ENCODE measurements at places on chromosomes 12 and 14.

DNA sequence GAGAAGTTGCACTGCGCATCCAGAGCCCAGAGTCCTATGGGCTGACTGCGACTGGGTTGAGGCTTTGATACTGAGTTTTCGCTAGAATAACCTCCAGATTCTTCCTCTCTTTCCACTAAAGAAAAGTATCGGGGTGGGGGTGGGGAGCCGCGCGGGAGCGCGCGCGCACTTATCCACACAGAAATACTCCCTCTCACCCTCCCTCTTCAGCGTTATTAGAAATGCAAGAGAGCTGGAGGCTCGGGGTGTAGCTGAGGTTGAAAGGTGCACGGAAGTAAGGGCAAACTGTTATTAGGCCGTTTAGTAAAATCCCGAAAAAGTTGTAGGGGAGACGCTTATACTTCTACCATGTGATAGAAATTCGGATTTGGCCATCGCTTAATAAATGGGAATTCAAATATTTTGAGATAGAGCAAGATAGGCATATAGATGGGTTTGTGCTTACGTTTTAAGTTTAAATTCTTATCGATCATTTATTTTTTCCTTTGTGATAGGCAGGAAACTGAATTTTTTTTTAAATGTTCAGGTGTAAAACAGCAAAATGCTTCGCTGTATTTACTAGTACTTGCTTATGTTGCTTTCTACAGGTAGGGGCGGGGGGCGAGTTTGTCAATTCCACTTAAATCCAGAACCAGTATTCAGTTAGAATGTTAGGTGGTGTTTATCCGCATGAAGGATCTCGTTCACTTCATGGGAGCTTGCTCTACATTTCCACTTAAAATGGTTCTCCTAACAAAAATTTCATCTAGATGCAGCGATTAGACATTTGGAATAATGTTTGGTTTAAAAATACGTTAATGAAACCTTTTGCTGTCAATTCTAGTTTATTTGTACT lies 1.1 kb downstream of the ARHGAP5 start:
- no peak for DNase-seq

DNA sequence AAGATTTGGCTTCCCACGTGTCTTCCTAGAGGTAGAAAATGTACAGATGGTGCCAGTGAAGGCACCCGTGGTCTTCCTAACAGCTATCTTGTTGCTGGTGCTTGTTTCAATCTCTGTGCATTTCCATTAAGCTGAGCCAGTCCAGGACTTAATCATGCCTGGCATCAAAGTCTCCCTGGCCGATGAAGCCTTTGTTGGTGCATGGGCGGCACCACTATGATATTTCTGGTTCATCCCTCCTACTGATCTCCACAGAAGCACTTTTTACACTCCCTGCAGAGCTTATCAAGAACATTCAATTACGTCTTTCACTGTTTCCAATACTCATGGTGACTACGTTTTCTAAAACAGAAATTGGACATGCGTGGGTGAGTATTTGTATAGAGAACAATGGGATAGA lies 128.4 kb downstream of the TTC8 start:
- no peak for DNase-seq

DNA sequence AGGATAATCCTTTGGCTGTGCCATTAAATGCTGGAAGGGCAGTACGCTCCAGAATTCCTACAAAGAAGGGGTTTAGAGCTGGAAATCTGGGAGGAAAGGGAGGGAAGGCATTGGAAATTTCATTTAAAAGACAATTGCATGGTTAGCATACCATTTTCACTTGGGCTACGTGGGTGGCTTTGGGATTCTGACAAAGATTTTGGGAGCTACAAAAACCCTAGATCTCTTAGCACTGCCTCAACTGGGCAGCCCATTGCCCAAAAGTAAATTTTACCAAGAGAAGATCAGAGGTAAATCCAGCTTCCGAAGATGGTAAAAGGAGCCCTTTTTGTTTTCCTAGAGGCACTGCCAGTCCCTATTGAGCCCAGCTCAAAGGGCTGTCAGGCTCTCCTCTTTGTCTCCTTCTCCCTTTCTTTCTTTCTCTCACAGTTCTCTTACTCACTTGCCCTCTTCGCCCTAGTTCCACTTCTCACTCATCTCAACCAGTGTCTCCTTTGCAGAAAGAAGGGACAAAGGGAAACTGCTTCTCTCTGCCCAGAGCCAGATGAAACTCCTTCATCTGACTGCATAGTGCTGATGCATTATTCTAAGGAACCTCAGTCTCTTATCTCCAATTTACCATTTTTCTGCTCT lies 125.4 kb upstream of the PLEKHA5 start:
- DNase-seq = no peak

- DNase-seq = no peak
Observed at GRCh38 chr12:46534327-46534840, 161.8 kb upstream of the SLC38A2 start.

DNA sequence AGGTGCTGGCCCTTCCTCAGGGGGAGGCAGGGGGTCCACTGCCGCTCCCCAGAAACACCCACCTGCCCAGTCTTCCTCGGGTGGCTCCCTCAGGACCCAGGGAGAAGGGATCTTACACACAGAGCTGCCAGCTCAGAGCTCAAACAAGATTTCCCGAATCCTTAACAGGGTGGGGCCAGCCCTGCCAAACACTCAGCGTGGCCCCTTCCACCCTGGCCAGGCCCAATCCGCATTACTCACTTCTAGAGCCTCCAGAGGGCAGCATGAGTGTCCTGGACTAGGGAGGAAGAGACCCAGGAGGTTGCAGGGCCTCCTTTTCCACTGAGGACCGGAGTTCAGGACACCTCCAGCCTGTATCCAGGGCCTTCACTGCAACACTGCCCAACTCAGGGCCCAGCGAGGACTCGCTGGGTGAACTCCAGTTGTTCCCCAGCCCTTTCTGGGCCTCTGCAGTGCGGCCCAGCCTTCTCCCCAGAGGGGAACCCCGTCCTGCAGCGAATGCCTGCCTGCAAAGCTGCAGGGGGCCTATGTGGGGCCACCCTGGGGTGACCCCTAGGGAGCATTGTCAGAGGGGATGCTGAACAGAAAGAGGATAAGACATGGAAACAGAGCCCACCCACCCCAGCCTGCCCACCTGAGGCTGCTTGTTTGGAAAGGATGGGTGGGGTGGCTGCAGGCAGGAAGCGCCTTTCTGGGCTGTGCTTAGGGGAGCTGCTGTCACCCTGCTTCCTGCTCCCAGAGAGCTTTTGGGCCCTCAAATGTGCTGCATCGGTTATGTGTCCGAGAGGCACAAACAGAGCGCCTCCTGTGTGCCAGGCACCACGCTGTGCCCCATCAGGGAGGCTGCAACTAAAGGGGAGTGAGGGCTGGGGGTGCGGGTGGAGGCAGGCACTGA lies 43.8 kb downstream of the CCNK start:
- no peak for DNase-seq

DNA sequence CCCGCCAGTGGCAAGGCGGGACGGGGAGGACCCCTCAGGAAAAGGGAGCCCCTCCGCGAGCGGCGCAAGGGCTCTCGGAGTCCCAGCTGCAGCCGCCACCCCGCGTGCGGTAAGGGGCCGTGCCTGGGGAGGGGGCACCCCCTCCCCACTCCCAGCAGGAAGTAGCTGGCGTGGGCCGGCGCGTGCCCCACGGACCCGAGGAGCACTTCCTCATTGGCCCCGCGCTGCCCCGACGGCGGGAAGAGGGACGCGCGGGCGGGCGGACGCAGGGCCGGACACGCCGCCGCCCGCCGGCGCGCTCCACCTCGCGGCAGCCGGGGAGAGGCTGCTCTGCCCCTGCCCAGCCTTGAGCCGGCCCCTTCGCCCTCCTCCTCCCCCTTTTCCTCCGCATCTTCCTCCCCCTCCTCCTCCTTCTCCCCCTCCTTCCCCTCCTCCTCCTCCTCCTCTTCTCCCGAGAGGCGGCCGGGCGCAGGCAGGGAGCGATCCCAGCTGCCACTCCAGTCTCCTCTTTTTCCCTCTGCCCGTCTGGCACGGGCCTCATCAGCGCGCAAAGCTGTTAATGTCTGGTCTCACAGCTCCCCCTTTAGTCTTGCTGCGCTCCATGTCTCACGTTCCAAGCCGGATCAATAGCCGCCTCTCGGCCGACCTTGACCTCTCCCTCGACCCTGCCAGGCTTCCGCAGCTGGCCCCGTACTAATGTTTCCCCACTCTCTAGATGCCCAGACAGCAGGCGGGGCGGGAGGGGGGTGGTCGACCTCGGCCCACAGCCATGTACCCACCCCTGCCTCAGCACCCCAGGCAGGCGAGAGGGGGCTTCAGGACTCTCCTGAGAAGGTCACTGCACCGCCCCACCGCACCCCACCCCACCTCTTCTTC lies 2.6 kb upstream of the BCL11B start:
- no peak for DNase-seq

GRCh38 chr12:559906-560455 lies 100.2 kb downstream of the B4GALNT3 start:
- no peak for DNase-seq

DNA sequence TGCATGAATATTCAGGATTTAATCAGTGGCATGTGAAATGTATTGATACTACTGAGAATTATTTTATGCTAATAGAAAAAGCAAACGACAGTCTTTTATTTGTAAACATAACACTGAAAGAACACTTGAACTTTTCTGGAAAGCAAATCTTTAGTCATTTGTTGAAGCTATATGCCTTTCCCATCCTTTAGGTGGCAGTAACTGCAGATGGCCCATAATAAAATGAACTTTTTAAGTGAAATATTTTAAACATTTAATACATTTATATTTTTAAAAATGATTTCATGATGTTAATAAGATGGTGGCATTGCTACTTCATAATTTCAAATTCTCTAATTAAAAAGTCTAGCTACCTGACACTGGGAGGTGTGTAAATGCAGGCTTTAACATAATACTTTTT lies 13.9 kb upstream of the KRR1 start:
- no peak for DNase-seq

DNA sequence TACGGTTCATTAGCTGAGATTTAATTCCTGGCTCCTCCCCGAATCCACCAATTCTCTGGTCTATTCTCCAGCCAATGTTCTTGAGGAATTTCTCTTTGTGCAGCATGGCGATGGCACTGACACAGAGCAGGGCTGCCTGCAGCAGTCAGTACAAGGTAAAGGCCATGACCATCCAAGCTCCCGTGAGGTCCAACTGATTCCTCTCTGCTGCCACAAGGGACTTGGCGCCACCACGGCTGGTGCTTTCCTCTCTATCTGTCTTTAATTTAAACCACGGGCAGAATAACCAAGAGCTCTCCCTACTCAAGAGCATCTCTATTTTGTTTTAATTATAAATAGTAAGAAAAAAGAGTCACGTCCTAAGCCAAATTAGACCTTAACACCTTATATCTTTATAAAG lies 12.1 kb downstream of the TMEM116 start:
- no peak for DNase-seq

DNA sequence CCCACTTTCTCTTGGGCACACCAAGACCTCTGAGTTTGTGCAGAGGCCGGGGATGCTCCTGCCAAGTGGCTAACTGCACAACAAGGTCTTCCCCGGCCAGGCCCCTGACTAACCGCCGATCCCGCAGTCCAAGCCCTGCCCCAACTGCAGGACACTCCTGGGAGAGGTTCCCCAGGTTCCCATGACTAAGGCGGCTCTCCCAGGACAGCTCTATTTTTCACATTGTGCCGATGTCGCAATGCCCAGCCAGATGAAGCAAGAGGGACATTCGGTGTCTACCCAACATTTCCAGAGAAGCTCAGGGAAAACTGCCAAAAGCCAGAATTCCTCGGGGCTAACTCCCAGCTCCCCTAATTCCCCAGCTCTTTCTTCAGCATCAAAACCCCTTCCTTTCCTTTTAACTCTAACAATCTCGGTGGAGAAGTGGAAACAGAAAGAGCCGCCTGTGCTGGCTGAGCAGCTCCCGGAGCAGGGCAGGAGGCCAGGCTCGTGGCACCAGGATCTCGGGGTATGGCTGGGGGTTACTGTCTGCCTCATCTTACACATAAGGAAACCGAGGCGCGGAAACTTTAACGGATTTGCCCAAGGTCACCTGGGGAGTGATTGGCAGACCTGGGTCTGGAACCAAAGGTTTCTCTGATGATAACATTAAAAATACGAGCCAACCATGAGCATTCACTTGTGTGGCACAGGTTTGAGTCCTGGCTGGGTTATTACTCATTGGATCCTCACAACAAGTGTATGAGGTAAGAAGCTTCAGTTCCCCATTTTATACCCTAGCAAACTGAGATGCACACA lies 318.2 kb downstream of the BCL11B start:
- no peak for DNase-seq

GRCh38 chr14:68295316-68295816 lies 475.8 kb downstream of the RAD51B start:
- DNase-seq = no peak

- DNase-seq = no peak
Observed at GRCh38 chr12:28498850-28499249, 308.6 kb downstream of the CCDC91 start.

DNA sequence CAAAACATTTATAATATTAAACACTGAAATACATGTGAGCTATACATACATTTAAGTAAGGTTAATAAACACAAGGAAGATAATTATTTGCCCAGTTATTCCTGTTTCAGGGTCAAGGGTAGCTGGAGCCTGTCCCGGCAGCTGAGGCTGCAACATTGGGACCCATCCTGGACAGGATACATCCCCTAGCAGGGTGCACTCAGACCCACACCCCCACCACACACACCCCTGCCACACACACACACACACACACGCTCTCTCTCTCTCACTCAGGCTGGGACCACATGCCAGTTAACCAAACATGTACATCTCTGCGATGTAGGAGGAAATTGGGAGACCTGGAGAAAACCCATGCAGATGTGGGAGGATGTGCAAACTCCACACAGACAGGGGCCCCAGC lies 112.6 kb upstream of the TMCC3 start:
- no peak for DNase-seq

DNA sequence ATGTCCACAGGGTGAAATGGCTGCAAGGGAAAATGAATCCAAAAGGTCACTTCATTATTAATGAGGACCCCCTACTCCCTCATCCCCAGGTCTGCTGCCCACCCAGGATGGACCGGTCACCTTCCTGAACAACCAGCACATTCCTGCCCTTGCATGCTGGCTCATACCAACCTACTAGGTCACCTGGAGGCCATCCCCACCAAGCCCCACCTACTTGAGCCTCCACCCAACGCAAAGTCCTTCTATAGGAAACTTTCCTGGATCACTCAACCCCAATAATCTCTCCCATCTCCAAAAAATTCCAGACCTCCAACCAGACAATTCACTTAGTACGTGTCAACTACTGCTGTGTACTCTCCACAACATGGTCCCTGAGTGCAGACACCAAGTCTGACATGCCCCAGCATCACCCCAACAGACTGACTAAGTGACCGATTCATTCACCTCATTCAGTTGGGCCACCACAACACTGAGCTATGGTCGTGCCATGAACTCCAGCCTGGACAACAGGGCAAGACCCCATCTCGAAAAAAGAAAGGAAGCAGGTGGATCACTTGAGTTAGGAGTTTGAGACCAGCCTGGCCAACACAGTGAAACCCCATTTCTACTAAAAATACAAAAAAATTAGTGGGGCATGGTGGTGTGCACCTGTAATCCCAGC lies 18.1 kb downstream of the CLMN start:
- no peak for DNase-seq

DNA sequence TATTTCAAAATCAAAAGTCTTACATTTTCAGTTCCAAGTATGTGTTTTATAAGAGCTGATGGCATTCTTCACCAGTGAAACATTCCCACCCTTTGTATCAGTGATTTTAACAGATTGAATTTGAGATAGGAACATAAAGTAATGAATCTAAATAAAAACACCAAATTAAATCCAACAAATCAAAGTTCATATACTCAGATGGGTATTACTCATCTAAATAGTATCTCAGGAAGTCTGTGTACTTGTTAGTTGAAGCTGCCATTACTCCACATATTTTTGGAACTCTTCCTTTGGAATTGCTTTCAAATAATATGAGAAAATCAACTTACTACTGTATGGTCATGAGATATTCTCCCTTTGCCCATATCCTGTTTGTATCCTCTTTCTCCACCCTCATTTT lies 89.1 kb downstream of the MIA2 start:
- no peak for DNase-seq
